ENCODE measurements at places on chromosomes 4 and X.

DNA sequence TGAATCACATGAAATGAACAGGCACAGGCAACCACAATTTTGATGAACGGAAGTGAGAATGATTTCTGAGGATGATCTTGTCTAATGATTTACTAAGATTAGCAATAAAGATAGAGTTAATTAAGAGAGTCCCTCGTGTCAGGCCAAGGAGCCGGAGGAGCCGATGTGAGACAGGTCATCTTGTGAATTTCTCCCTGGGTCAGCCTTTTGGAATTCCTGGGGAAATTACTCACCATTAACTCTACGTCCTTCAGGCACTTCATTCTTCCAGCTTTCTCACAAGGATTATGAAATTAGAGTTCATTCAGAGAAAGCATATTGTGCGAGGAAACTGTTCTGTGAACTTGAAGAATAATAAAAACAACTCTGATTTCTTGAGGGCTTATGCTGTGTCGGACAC lies 86.7 kb downstream of the PSAPL1 start:
- DNase-seq = no peak

DNA sequence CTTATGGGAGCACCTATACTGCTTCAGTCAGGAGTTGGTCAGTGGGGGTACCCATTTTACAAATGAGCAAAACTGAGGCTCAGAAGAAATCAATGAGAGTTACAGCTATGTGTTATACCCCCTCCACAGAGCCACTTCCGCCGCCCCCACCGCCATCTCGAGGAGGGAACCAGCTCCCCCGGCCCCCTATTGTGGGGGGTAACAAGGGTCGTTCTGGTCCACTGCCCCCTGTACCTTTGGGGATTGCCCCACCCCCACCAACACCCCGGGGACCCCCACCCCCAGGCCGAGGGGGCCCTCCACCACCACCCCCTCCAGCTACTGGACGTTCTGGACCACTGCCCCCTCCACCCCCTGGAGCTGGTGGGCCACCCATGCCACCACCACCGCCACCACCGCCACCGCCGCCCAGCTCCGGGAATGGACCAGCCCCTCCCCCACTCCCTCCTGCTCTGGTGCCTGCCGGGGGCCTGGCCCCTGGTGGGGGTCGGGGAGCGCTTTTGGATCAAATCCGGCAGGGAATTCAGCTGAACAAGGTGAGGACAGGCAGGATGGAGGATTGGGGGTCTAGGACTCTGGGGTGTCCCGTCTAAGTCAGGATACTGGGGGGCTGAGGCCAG lies 5.0 kb downstream of the WAS start:
- DNase-seq = no peak

GRCh38 chr4:23279377-23279986 lies 586.7 kb downstream of the GBA3 start:
- no peak for DNase-seq

DNA sequence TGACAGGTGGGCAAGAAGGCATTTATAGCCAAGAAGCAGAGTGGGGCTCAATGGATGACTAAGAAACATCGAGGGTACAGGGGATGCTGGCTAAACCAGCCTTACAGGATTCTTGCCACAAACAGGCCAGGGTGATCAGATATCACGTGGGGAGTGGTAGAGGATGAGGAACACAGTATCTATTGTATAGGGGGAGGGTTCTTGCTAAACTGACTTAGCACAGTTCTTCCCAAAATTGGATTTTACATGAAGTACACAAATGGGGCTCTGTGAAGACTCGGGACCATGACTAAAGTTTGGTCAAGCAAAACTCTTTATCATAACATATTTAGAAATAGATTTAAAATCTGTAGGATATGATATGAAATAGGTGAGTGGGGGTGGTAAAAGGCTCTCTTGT lies 144.0 kb upstream of the ATOH1 start:
- no peak for DNase-seq

DNA sequence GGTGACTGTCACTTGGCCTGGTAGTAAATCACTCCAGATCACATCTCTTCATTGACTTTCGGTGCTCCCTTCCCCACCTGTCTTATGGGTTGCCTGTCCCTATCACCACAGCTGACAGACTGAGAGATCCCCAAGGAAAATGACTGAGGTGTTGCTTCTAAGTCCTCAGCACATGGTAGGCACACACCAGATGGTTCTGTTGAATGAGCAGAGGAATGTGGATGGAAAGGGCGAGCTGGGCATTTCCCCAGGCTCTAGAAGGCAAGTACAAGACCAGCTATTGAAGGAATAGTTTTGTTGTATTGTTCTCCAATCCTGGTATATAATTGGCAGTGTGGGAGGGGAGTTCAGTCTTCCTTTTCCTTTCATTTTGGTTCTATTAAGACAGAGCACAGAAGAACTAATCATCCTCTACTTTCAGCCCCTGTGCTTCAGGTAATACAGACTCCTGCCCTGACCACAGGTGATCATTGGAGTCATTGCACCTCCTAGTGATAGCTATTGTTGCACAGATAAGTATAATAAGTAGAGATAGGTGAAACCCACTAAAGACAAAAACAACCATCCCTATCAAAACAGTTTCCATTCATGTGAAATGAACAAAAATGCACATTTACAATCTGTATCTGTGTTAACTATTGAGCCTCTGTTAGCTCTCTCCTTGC lies 158.6 kb downstream of the TRAM1L1 start:
- DNase-seq = no peak

DNA sequence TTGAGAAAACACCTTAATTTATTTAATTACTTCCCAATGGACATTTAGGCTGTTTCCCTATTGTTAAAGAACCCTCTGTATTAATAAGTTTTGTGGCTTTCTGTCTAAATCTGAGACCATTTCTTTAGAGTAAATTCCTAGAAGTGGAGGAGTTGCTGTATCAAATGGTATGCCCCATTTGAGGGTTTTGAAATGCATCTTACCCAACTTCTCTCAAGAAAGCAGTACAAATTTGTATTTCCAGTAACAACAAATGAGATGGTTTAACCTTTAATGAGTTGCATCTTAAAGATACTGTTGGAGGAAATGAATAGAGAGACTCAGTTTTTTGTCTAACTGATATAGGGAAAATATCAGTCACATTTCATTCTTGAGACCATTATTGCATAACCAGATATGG lies 70.5 kb upstream of the CBLL2 start:
- DNase-seq = no peak

- DNase-seq = no peak
Observed at GRCh38 chrX:153628129-153628528, 18.9 kb upstream of the DUSP9 start.

DNA sequence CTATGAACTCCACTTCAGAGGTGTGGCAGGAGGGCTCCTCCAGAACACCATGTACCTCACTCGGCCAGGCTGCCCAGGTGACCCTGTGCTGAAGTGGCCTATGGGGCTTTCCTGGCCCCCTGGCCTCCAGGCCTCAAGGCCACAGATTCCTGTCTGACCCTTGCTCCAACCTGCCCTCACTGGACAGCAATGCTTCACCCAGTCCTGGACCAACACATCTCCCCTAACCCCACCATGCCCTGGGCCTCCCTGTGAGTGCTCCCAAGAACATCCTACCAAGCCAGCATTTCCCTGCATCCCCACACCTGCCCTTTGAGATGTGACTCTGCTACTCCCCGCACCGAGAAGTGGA lies 10.5 kb downstream of the ZFYVE28 start:
- no peak for DNase-seq

- no peak for DNase-seq
Observed at GRCh38 chr4:31291238-31291637, 571.1 kb downstream of the PCDH7 start.

DNA sequence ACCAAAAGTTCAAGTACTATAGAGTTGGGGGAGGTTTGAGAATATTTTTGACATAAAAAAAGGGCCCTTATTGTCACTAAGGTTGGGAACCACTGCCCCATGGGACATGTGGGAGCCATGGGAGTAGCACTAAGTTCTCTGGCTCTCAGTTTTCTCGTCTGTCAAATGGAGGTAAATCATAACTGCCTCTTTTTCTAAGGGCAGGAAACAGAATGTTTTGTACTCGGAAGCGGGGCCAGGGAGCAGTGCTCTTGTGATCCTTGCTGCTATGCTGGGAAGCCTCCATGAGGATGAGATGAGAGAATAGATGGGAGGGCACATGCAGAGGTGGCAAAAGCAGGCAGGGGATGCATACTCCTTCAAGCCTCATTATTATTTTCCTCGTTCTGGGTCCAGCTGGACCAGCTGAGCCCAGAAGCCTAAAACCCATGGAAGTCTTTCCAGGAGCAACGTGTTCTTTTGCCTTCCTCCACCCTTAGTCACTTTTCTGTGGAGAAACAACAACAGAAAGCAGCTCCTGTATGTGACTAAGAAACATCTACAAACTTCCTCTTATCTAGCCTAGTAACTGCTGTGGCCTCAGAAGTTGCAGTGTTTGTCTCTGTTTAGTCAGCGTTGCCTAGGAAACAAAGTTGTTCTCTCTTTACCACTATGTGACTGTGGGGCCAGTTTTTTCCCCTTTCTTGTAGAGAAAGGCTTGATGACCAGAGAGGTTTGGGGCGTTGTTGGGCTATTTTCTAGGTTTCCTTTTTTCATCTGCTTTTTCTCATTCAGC lies 64.8 kb downstream of the TSC22D3 start:
- DNase-seq = peak; percentile 86

- DNase-seq = no peak
Observed at GRCh38 chr4:33162122-33162521, 2442.0 kb downstream of the PCDH7 start.

DNA sequence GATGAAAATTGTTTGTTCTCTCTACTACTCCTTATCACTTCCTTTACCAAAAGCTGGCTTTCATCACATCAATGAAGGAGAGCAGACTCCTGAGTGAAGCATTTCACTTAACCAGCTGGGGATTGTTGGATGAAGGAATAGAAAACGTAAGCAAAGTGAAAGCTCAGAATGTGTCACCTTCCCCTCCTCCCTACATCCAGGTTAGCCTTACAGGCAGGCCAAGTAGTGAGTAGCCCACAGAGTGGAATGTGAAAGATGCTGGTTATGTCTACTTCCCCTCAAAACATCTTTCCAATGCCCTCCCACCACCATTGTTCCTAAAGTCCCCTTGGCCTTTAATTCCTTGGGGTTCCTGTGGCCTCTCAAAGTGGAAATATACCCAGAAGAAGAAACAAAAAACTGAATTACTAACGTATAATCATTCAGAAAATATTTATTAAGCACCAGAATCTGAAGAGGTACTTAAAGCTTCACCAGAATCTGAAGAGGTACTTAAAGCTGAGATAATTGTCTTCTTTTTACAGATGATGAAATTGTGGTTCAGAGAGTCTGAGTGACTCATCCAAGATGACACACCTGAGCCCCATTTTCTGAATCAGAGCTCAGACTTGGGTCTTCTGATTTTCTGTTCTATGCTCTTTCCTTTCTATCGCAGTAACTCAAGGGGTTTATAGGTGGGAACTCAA lies 6.5 kb downstream of the P2RY4 start:
- DNase-seq = no peak

DNA sequence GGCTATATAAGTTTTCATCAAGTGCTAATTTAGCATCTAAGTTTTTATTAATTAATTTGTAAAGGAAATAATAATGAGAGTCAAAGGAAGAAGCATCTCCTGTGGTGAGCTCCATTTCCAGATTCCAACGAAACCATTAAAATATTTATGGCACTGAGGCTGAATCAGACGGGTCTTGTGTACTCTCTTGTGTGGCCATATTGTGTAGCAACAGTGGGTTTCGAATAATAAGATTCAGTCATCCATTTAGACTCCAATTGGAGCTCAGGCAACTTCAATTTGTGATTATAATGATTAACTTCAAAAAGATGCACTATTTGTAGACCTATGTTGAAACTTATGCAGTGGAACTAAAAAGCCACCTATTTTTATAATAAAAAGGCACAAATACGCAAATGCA lies 82.4 kb downstream of the SNCA start:
- no peak for DNase-seq

- DNase-seq = no peak
Observed at GRCh38 chrX:13059637-13060499, 15.4 kb upstream of the FAM9C start.

GRCh38 chr4:2442175-2442993 lies 23.6 kb downstream of the CFAP99 start:
- DNase-seq = no peak

DNA sequence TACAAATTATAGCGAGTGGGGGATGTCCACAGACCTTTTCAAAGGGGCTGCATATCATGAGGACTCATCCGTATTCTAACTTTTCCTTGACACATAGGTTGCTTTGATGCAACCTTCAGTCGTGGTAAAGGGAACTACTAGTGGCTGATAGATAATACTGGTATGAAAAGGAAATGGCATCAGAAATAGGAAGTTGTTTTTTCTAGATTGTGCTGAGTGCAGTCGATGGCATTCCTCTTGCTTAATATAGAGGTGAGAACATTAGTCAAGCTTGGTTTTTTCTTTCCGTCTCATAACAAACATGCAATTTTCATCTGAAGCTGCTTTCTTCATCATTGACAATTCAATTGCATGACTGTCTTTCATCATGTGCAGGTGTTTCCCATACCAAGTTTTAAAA lies 16.6 kb downstream of the ENPEP start:
- no peak for DNase-seq

DNA sequence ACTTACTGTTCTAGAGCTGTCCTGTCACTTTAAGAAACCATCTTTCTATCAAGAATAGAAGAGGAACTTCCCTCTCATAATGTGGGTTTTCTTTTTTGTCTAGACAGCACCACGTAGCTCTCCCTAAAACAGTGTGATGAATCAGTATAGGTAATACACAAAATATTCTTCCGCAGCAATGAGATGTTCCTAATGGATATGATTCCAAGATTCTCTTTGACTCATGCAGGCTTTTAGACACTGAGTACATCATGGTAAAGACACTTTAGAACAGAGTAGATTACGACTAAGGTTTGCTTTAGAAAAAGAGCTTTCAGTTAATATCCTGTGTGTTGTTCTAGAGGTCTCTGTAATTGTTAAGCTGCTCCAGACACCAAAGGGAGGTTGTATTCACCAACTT lies 69.8 kb downstream of the PTTG2 start:
- peak; percentile 8 for DNase-seq

DNA sequence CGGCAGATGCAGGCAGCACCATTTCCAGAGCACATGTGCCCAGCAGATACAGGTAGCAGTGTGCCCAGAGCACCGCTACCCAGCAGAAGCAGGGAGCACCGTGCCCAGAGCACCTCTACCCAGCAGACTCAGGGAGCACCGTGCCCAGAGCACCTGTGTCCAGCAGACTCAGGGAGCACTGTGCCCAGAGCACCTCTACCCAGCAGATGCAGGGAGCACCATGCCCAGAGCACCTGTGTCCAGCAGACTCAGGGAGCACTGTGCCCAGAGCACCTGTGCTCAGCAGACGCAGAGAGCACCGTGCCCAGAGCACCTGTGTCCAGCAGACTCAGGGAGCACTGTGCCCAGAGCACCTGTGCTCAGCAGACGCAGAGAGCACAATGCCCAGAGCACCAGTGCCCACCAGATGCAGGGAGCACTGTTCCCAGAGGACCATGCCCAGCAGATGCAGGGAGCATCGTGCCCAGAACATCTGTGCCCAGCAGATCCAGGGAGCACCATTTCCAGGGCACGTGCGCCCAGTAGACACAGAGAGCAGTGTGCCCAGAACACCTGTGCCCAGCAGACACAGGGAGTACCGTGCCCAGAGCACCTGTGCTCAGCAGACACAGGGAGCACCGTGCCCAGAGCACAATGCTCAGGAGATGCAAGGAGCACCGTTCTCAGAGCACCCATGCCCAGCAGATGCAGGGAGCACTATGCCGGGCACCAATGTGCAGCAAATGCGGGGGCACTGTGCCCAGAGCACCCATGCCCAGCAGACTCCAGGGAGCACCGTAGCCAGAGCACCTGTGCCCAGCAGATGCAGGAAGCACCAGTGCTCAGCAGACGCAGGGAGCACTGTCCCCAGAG lies 236.4 kb downstream of the DHRSX start:
- no peak for DNase-seq
